ENCODE measurements at places on chromosomes 6 and 20.

DNA sequence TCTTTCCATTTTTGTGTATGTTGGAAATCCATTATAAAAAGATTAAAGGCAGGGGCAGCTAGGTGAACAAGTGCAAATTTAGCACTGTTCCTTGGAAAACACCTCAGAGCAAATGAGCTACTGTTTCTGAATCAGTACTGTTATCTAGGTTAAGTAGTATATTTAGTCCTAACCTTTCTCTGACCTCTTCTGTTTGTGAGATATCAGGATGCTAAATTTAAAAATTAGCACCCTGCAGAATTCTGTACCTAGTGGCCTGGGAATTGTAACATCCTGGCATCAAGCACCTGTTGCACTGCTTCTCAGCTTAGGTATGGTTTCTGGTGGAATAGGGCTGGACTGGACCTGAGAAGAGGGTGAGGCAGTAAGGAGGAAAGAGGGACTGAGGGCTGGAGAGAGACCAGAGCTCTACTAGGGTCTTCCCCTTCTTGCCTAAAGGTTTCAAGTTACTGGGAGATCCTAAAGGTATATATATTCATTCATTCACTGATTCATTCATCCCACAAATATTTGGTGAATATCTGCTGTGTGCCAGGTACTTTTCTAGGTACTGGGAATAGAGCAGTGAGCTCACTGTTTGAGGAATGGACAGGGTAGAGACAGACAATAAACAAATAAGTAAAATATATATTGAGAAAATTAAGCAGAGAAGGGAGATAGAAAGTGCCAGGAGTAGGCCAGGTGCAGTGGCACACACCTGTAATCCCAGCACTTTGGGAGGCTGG is 5.2 kb downstream of the ZNF76 start:
- no peak for DNase-seq

- no peak for DNase-seq
Measured at GRCh38 chr6:166604911-166605310, 18.4 kb upstream of the RAMACL start.

GRCh38 chr20:5784735-5785134 is 34.5 kb downstream of the SHLD1 start:
- no peak for DNase-seq

DNA sequence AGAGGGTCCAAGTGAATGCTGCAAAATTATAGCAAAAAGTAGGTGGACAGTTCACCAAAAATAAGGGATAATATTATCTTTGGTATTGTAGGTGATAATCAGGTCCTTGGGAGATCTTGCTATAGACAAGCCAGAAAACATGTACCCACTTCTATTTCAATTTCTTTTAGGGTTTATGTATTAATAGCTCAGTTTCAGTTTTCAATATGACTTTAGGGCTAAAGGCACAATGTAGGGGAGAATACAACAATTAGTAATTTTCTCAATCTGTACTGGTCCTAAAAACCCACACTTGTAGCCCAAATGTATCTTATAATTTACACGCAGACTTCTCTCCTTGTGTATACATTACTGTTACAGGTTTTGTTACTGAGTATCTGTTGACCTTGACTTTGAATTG is 307.0 kb upstream of the ID4 start:
- DNase-seq: no peak

DNA sequence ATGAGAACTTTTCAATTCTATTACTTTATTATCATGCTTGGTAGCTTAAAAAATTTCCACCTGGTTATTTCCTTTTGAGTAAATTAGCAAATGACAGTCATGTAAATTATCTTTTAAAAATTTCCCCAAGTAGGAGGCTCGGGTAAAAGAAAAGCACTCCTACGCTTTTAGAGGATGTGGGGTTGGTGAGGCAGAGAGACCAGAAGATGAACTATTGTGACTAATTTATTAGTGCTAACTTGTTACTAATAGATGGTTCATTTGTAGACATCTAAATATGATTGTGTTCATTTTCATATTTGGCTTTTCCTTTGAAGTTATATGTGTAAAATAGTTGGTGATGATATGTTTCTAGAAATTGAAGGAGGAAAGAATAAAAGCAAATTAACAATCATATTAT is 27.0 kb downstream of the ZNF292 start:
- no peak for DNase-seq

- DNase-seq: no peak
Measured at GRCh38 chr20:21386111-21386510, 11.2 kb downstream of the NKX2-4 start.

Data from activated CD4-positive, alpha-beta T cell treated with anti-CD3 and anti-CD28 coated beads for 24 hours (primary cell).